ENCODE measurements at places on chromosomes 2 and 18.

DNA sequence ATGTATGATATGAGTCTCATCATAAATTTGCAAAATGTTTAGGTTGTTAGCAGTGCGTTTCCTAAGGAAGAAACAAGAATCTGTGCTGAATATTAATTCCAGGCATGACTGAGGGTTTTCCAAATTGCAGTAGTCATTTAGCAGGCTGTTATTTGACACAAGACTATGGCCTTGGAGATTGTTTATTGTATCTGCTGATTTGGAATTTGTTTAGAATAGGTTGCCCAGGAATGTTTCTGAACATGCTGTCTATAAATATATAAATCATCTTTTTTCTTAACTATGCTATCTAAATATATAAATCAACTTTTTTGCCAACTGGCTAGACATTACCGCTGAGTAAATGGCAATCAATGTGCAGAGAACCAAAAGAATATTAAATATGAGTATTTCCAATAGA is 90.9 kb downstream of the DOK6 start:
- no peak for DNase-seq

DNA sequence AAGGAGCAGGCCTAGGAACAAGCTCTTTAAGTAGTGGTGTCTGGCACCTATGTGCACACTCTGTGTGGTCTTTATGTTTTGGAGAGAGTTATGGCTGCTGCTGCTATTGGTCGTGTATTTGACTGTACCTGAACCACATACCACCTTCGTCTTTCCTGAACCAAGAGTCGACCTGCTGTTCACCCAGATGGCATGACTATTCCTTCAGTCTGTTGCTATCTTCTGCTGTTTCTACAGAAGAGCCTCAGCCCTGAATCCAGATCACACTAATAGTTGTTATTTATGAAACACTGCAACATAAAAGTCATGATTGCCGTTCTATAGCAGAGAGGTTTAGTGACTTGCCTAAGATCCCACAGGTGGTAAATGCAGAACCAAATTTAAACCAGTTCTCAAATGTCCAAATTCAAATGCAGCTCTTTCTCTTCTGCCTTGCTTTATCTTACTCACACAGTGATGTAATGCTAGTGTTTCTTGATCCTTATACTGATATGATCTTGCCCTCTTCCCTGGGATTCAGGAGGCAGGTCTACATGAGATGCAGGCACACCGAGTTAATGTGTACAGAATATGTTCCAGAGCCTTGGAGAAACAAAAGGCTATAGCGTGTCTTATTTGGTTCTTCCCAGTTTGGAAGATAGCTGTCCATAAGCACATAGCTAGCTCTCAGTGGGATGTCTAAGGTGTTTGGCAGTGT is 122.1 kb upstream of the FOSL2 start:
- DNase-seq, result peak; percentile 47

- DNase-seq, result no peak
Observed at GRCh38 chr18:5515011-5515784, 28.6 kb downstream of the EPB41L3 start.

DNA sequence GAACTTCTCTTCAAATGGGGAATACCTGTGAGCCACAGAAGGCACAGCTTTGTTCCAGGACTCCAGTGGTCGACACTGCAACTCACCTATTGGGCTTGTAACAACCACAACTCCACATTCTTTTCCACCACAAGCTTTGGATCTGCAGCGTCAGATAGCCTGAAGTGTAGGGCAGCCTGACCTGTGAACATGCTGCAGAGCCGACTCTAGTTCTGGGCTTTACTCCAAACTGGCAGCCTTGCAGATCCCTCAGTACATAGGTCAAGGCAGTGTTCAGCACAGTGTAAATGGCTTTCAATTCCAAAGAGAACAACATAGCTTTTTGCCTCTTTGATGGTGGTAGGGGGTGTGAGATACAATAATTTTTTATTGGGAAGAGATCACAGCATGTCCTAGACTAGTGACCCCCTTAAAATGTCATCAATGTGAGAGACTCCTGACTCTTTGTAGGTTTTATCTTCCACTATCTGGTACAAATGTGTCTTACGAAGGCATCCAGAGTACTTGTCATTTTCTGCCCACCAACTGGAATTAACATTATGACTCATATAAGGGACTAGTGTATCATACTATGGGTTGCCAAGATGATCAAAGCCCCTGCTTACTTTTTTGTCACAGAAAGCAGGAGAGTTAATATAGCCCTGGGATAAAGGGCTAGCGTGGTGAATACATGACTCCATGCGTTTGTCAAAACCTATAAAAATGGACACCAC is 149.8 kb downstream of the COPS8 start:
- no peak for DNase-seq

GRCh38 chr2:91442246-91442905 is 2750.9 kb downstream of the RPIA start:
- no peak for DNase-seq

DNA sequence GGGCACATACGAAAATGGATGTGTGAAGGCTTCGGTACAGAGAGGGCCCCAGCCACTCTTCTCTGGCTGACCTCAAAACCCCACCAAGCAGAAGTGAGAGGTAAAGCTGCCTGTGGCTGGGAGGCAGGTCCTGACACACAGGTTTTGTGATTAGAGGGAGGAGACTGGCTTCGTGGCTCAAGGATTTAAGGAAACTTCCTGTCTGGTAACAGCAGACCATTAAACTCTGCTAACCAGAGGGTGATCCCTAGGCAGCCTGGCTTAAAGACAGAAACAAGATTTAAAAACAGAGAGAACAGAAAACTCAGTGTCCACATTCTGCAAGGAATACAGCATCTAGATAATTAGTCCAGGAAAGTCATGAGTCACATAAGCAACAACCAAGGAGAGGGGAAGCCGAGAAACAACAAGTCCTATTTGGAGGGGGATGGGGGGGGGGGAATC is 101.9 kb downstream of the NFATC1 start:
- no peak for DNase-seq

DNA sequence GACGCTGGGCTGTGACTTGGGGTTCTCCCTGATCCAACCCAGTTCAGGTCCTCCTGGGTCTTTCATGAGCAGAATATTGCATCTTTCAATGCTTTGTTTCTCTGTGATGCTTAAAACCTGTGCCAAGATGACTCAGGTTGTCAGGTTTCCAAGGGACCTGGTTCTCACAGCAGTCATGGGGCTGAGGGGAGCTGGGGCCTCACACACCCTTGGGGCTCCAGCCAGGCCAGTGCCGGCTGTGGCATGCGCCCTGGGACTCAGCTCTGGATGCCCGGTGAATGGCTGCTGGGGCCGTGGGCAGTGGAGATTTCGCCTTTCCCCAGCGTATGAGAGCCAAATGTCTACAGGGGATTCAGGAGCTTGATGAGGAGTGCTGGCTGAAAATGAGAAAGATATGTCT is 29.6 kb downstream of the EDAR start:
- no peak for DNase-seq

DNA sequence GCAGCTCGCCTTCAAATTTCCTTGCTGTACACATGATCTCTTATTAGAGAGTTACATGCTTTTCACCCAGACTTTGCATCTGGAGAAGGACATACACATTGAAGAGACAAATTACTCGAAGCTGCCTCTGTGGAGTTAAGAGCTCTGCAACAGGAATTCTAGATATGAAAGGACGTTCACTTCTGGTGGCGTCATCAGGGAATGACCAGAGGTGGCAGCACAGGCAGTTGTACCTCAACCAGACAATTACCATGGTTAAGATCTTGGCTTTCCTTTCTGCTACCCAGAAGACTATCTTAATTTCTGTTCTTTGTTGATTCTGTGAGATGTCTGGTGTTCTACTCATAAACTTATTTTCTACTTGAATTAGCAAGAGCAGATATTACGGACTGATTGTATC is 39.1 kb upstream of the MC4R start:
- no peak for DNase-seq

DNA sequence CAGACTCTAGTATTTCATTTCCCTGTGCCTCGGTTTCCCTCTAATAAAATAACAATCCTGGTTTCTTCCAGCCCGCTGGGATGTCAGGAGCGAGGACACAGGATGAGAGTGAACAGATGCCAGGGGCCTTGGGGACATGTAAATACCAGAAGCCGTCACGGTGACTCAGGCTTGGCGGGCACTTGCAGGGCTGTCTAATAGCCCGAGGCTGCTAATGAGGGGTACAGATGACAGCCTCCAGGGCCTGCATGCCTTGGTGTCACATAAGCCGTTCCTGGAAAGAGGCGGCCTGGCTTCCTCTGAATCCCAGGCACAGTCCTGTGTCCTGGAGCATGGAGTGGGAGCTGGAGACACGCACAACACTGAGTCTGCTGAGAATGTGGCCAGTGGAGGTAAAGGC is 28.2 kb downstream of the HS1BP3 start:
- no peak for DNase-seq

- DNase-seq, result peak; percentile 93
Observed at GRCh38 chr2:186771850-186772463, 77.0 kb downstream of the ZSWIM2 start.

GRCh38 chr18:5393779-5394178 is 98.3 kb upstream of the ZBTB14 start:
- no peak for DNase-seq

DNA sequence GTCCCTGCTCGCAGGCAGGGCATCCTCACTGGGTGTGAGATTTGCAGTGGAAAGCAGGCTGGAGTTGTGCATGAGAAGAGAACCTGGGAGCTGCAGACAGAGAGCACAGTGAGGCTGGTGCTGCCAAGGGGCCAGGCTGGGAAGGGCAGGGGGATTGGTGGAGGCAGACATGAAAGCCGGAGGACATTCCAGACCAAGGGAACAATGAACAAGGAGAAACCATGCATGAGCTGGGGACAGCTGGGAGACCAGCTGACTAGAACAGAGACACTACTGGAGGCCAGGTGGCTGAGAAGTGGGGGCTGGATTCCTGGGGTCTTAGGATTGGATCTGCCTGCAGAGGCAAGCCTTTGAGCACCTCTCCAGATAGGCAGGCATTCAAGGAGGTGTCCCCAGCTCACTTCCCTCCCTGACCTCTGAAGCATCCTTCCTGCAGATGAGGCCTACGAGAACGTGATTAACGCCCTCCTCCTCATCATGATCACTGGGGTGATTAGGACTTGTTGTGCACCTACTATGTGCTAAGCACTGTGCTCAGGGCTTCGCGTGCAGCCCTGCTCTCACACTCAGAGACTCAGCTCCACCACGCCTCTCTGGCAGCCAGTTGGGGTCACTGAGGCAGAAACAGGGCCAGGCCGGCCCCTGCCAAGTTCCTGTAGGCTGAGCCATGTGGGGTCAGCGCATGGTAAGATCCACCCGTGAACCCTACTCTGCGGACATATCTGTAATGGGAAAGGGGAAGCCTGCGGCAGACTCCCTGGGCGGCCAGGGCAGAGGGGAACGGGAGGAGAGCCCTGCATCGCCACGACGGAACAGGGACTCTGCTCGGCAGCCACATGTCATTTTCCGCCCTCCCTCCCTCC is 74.8 kb upstream of the SLC66A3 start:
- DNase-seq, result no peak

GRCh38 chr2:26016012-26016705 is 17.7 kb upstream of the RAB10 start:
- no peak for DNase-seq

DNA sequence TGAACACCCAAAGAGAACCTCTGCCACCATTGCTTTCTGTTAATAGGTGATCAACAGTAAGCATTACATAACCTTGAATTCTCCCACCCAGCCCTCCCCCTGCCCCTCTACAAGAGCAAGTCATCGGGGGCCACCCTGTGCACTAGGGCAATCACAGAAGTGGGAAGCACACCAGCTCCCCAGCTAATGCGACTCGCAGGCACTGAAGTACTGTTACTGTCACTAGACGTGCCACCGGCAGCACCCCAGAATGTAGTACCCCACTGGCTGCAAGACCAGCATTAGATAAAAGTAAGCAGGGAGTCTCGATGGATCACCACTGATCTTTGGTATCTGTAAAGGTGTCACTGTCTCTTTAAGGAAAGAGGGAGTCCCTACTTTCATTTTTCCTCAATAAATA is 167.6 kb downstream of the FAM210A start:
- no peak for DNase-seq
